ENCODE measurements at places on chromosomes 7 and 10. TPM values are rescaled to one million over a fixed set of nuclear protein-coding genes. Genes with fewer than 3 reads are reported as not detected.

NUTM2D gene
- total RNA-seq = 10.5 TPM

IKZF1 gene
- 0.67 TPM for total RNA-seq

- no peak overlapping the region for H3K27ac ChIP-seq
- DNase-seq = no peak
- H3K4me3 ChIP-seq = no peak overlapping the region
- no peaks in the 10 kb centered on the region for H3K27me3 ChIP-seq
- H3K36me3 ChIP-seq = no peaks in the 10 kb centered on the region
Measured at GRCh38 chr7:15543256-15543655, 18.6 kb downstream of the AGMO start.

GRCh38 chr10:11357439-11357838 is 254.0 kb downstream of the USP6NL start:
- H3K27ac ChIP-seq = no peak overlapping the region
- H3K27me3 ChIP-seq = no peaks in the 10 kb centered on the region
- DNase-seq = no peak
- no peaks in the 10 kb centered on the region for H3K36me3 ChIP-seq
